ENCODE measurements at places on chromosomes 4 and X.

GRCh38 chr4:52660643-52661042, 1.5 kb upstream of the USP46 start:
- no peak for DNase-seq

- DNase-seq = no peak
Measured at GRCh38 chr4:6424425-6424824, 48.0 kb downstream of the PPP2R2C start.

GRCh38 chr4:181595716-181596115, 647.5 kb upstream of the TENM3 start:
- no peak for DNase-seq

- no peak for DNase-seq
Measured at GRCh38 chrX:65744965-65745364, 77.5 kb downstream of the MSN start.

GRCh38 chr4:6644792-6645530, 4.5 kb downstream of the MRFAP1 start:
- no peak for DNase-seq

- no peak for DNase-seq
Measured at GRCh38 chr4:42638321-42638720, 18.6 kb downstream of the ATP8A1 start.

- no peak for DNase-seq
Measured at GRCh38 chr4:26723216-26723615, 137.4 kb upstream of the STIM2 start.

GRCh38 chrX:154022108-154022507, 2.4 kb upstream of the IRAK1 start:
- no peak for DNase-seq

DNA sequence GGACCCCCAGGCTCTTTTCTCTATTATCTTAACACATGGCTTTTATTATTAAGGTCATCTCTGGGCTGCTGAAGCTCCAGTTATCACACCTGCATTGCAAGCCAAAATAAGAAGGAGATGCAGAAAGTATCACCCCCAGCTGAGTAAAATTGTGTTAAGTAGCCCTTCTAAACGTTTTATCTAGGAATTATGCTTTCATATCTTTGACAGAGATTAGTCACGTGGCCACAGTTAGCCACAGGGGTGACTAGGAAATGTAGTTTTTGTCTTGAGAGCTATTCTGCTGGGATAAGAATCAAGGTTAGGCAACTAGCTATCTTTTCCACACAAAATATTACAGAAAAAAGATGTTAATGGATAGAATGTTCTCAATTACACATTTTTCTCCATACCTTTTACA, 102.1 kb downstream of the ANXA3 start:
- no peak for DNase-seq

DNA sequence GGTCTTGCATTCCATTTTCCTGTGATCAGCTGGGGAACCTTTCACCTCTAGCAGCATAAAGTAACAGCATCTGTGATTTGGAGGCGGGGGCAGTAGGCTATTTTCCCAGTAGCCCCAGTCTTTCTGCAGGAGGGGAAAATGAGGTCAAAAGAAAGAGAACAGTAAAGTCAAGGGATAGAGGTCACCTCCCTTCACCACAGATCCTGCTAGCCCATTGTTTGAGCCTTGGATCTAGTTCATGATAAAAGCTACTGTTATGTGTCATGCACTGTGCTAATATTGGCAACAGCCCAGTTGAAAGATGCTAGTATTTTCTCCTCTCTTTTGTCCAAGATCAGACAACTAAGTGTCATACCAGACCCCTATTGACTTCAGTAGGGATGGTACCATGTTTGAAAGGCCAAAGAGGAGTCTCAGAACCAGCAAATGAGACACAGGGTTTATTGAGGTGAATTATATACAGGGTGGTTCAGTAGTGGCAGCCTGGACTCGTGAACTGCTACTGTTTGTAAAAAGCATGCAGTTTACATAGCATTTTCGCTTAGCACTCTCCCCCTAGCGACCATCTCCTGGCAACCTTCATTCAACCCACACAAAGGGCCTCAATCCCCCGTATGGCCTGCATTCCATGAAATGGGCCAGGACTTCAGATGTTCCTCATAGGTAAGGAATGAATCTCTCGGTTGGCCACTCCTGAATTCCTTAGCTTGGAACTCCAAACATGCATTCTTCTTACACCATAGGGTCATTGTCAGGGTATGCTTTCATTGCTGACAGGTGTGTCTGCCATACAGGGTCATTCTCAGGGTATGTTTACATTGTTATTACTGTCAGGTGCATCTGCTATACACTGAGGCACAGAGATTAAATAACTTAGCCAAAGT, 170.0 kb upstream of the FRMPD4 start:
- DNase-seq = no peak

DNA sequence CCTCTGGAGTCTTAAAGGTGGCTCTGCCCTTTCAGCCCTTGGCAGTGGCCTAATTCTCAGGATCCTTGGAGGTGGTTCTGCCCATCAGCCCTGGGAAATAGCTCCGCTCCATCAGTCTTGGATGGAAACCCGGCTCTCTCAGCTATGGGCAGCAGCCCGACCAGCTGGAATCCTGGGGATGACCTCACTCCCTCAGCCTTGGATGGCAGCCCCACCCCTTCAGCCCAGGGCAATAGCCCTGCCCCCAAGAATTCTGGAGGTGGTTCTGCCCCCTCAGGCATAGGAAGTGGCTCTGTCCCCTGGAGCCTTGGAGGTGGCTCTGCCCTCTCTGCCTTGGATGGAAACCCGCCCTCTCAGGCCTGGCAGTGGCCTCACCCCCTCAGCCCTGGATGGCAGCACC, 127.7 kb downstream of the RBMX2 start:
- no peak for DNase-seq

GRCh38 chr4:79178760-79179159, 147.1 kb downstream of the NAA11 start:
- DNase-seq = no peak

GRCh38 chr4:109302361-109303139, at the start of gene COL25A1:
COL25A1 (minus strand) TSS chr4:109302658.
- peak; percentile 6 for DNase-seq

DNA sequence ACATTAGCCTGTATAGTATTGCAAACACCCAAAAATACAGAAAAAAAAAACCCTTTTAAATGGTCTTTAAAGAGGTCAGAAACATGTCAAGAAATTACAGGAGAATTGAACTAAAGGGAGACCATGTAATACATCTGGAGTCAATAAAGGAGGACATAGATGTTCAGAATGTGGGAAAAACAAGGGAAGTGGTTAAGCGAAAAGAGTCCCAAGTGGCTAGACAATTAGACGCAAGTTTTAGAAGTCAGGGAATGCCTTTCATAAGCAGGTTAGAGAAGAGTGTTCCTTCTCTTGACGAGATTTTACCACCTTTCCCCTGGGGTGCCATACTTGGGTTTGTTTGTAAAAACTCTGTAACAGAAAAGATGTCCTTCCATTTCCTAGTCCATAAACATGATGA, 7.8 kb downstream of the LNX1 start:
- DNase-seq = no peak

DNA sequence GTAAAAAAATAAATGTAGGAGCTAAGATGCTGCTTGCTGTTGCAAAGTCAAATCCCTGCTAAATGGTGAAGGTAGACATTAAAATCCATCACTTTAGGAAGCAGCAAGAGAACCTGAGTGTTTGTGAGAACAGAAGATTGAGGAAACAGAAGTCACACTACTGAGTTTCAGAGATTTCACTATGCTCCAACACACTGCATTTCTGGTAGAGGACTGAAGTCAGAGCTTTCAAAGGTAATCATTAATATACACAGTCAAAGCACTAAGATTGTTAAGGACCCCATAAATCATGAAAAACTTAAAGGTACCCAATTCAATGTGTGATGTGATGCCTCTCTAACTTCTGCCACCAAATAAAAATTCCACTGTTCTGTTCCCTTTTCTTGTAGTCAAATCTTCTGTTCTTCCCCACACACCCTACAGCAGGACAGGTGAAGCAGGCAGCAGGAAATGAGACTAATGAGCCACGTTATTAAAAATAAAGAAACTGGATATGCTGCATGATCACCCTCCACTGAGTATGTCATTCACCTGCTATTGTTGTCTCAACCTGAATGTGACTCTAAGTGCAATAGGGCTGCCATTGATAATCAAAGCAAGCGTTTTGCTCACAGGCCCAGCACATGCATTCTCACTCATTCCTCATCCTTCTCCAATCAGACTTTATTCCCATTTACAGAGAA, 28.9 kb upstream of the APELA start:
- DNase-seq = no peak

DNA sequence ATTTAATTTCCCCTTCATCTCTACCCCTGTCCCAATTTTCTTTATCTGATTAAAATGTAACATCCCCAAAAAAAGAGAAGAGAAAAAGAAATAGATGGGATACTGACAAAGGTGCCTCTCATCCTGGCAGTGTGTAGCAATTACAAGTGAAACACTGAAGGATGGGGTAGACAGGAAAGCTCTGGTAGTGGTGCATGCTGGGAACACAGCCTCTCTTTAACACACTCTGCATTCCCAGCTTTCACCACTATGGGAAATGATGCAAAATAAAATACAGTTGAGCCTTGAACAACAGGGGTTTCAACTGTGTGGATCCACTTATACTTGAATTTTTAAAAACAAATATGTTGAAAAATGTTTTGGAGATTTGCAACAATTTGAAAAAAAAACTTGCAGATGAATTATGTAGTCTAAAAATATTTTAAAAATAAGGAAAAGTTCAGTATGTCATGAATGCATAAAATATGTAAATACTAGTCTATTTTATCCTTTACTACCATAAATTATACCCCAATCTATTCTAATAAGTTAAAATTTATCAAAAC, 239.2 kb upstream of the DDX53 start:
- no peak for DNase-seq

All from stimulated activated CD8-positive, alpha-beta memory T cell treated with anti-CD3 and anti-CD28 coated beads, Interleukin-12 subunit alpha, Interleukin-12 subunit beta, amount 100 ng/mL, for 4 hours (primary cell).